ENCODE measurements at places on chromosomes 4 and X. TPM values are rescaled to one million over a fixed set of nuclear protein-coding genes. Genes with fewer than 3 reads are reported as not detected.

CPEB2 gene
- 1.6 TPM for total RNA-seq

SMIM10L2A gene
- not detected for total RNA-seq

PLXNB3 gene
- 0.03 TPM for total RNA-seq

ARMCX2 gene
- 6.9 TPM for total RNA-seq

DDX3X gene
- total RNA-seq, result 228 TPM

- no peak for DNase-seq
These were observed 660 bp upstream of the COL25A1 start for GRCh38 chr4:109303140-109303496.

DNA sequence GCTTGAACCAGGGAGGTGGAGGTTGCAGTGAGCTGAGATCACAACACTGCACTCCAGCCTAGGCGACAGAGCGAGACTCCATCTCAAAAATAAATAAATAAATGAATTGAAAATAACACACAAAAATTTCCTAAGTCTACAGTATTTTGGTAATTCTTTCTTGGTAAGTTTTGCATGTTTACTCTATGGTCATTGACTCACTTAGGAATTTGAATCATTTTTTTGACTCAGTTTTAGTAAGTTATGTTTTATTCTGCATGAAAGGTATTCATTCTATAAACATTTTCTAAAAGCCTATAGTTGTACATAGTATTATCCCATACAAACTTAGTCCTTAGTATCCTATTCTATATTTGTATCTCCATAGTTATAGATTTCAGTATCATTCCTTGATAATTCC, 772.9 kb upstream of the SLIT2 start:
- DNase-seq, result peak; percentile 59

DNA sequence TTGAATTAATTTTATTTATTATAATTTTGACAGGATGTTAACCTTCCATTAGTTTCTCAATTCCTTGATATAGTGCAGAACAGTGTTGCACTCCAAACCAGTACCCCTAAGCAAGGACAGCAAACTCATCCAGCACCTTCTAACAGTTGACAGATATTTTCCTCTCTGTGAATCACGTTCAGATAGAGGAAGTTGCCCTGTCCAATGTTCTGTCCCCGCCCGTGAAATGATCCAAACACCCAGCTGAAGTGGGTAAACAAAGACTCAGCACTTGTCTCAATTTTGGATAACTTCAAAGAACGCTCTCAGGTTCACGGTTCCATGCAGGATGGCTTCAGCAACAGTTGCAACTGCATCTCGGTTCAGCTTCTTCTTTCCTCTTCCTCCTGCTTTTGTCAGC, 1240.0 kb upstream of the ADGRL3 start:
- no peak for DNase-seq

GRCh38 chr4:151553874-151554273, 144.9 kb downstream of the FHIP1A start:
- DNase-seq, result no peak

DNA sequence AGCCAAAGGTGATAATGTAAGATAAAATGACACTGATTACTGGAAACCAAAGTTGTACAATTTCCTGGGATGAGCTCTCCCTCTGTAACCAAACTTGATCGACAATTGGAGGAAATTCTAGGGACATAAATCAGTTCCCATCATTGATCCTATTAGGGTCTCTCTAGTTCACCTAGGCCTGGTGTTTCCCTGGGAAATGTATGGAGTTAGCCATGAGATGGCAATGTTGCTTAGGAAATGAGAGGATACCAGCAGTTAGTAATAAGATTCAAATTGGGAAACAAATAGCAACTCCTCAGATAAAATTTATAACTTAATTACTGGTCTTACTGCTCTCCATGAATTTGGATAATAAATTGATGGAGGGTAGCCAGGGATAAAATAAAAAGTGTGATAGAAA, 52.2 kb downstream of the SPATA18 start:
- DNase-seq, result no peak

DNA sequence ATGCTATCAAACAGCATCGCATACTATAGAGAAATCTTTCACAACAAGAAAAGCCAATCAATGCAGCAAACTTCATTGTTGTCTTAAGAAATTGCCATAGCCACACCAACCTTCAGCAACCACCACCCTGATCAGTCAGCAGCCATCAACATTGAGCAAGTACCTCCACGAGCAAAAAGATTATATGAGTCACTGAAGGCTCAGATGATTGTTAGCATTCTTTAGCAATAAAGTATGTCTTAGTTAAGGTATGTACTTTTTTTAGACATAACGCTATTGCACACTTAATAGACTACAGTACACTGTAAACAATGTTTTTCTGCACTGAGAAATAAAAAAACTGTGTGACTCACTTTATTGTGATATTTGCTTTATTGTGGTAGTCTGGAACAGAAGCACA, 37.8 kb upstream of the FUNDC1 start:
- no peak for DNase-seq

DNA sequence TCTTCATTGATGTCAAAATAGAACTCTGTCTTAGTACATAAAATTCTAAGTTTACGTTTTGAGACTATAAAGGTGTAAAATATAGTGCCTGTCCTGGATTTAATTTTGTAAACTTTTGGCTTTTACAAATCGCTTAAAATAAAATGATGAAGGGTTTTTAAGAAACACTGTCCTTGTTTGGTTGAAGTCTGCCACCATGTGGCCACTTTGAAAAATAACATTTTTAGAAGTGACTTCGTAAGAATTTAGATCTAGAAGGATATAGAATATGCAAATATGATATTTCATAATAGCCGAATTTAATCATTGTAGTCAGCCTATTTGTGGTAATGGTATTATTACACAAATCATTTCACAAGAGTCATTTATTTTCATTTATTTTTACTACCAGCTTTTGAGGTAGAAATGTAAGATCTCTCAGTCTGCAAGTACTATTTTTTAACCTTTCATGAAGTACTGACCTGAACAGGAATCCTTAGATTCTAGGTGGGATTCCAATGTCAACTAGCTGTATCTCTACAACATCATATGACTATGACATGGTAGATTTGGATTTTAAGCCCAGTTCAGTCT, 31.0 kb upstream of the FAT4 start:
- no peak for DNase-seq

DNA sequence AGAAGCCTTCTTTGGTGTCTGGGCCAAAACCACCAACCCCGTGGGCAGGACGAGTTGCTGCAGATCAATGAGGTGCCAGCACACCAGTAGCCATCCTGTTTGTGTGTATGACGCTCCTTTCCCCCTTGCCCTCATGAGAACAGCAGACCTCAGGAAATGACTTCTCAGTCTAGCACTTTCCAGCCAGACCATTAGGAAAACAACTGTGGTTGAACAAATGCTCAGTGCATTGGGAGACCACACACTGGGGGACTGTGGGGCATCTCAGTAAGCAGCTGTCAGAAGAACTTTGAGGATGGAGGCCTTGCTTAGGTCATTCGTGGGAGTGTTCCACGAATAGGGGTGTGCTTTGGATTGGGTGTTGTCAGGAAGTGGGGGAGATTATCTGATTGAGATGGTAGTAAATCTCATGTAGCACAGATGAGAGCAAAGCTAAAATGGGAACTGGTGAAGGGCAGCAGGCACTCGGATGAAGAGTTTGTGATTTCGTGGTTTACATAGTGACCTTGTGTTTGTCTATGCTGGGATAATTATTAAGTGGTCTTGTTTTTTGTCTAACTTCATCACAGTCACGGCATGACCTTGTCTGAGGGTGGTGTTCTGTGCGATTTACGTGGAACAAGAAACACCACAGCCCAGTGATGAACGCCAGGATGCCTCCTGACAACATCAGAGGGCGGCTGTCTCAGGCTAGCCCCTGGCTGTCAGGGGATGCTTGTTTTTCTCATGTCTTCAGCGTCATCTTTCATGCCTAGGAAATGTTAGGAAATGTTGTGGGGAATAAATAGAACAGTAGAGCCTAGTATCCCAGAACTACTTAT, 70.1 kb downstream of the USP46 start:
- DNase-seq, result peak; percentile 87

DNA sequence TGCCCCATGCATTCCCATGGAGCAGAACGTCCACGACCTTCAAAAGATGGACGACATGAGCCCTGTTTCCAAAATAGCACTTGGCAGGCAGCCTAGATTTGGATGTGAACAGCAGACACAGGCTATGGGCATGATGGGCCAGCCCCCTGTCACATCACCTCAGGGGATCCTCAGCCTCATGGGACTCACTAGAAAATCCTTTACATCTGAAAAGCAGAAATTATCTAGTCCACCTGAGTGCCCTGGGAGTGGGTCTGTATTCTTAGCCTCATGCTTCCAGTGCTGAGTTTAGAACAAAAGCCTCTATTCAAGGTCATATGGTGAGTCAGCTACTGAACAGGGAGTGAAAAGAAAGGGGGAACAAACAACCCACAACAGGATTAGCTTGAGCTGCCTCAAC, 35.8 kb downstream of the GRIA3 start:
- no peak for DNase-seq

Measured in SJSA1 (cell line).